ENCODE measurements at places on chromosomes 2 and 18.

DNA sequence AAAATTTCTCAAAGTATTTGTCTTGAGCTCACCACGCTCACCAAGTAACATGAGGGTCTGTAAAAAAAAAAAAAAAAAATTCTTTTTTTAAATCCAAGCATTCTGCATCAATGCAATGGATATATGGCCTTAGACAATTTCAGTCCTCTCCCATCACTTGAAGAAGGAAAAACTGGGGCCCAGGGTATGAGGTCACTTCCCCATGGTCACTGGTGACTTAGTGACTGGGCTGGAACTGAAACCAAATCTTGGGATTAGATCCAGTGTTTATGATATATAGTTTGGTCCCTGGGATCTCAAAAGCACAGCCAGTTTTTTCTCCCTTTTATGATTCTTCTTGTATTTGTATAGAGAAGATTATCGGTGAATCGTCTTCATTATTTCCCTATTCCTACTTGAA, 477.9 kb upstream of the TNP1 start:
- DNase-seq, result no peak

GRCh38 chr18:42228581-42228980, 273.5 kb downstream of the PIK3C3 start:
- no peak for DNase-seq

- DNase-seq, result no peak
Measured at GRCh38 chr2:172439509-172439860, 12.1 kb downstream of the ITGA6 start.

GRCh38 chr2:66095820-66096345, 339.0 kb upstream of the MEIS1 start:
- DNase-seq, result no peak

DNA sequence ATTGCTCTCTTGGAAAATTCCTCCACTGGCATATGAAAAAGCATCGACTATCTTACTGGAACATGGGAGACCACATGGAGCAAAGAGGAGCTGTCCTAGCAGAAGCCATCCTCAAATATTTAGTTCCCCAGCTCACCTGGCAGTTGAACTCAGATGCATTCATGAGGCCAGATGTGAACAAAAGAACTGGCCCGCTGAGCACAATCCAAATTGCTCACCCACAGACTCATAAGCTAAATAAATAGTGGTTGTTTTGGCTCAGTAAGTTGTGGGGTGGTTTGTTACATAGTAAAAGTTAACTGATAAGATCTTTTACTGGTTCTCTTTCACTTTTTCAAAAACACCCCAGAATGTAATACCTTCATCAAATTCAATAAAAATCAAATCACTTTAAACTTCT, 108.6 kb upstream of the CWC22 start:
- DNase-seq, result no peak

DNA sequence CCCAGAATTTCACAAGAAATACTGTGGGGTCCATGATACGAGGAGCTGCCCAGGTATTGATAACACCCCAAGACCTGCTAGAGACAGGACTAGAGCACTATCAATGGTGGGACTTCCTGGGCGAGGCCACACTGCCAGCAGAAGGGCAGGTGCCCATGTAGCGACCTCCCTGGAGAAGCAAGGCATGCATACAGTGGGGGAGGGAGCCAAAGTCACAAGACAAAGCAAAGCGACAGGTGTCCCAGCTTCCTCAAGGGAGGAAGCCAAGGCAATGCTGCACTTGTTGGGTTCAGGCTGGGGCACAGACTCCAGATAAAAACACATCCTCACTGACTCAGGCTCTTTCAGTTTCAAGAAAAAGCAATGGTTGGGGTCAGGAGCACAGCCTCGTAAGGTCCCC, 7.5 kb downstream of the CD207 start:
- DNase-seq, result no peak

- peak; percentile 58 for DNase-seq
Measured at GRCh38 chr2:128195435-128195984, 104.5 kb downstream of the UGGT1 start.

GRCh38 chr2:148794558-148794957, 80.5 kb upstream of the KIF5C start:
- no peak for DNase-seq

DNA sequence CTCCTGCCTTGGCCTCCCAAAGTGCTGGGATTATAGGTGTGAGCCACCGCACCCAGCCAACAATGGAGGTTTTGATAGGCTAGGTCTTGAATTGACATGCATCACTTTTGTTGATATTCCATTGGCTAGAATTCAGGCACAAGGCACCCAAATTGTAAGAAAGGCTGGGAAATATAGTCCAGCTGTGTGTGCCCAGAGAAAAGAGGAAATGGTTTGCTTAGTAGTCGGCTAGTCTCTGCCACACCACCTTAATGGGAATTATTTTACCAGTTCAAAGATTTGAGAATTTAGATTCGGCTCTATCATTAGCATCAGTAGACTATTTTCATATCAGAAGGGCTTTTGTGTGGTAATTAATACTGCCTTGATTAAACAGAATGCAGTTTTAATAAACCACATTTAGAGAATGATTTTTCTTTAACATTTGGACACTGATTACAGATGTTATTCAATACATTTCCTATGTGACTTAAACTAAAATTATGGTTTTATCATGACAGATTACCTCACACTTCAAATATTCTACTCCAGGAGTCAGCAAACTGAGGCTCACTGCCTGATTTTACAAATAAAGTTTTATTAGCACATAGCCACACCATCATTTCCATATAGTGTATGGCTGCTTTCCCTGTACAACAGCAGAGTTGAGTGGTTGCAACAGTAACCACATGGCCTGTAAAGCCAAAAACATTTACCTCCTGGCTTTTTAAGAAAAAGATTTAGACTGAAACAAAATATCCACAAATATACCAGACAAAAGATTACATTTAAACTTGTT, 27.4 kb downstream of the DBI start:
- DNase-seq, result no peak

DNA sequence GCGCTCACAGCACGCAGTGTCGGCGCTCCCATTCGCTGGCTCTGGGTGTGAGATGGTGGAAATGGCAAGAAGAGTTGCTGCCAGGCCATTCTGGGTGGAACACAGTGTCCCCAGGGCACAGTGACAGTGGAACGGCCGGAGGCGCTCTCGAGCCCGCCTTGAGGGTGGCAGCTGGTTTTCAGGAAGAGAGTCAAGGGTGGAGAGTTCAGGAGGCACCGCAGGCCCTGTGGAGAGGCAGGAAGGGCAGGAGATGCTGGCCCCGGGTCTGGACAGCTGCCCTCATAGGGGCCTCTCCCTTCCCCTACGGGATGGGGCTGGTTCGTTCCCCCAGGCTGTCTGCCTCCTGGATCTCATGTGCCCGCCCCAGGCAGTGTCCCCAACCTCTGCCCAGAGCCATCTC, 12.5 kb downstream of the GPC1 start:
- DNase-seq, result no peak

DNA sequence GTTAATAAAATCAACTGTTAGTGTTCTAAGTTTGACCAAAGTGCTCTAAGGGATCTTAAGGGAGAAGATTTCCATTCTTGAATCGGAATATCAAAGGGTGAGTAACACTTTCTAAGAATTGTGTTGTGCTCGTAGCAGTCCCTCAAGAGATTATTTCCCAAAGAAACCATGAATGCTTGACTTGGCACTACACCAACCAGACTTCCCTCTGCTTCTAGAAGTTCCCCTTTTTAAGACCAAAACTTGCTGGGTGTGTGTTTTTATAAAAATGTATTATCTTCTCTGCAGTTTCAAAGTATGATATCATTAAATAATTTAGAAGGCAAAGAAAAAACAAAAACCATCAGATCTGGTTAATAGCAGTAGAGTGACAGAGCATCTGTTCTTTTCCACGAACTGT, 522.0 kb upstream of the FAM98A start:
- peak; percentile 11 for DNase-seq

DNA sequence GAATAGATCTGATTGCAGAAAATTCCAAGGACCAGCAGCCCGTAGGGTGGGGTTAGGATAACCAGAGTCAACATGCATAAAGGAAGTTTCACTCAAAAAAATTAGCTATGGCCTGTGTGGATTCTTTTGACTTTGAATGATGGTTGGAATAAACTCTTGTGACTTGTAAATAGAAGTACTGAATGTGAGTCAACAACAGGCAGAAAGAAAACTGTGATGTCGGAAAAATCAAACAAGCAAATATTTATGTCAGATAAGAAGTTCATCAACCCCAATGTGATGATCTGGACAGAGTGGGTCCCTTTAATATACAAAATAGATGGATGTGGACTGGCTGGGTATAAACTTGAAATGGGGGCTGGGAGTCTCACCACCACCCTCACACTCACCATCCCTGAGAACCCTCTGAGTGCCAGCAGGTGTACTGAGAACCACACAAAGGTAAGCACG, 68.4 kb downstream of the TIMM21 start:
- DNase-seq, result no peak

GRCh38 chr2:74421221-74421870, at the start of the genes C2orf81 and WDR54:
C2orf81 (minus strand) TSS chr2:74421619; CDS start chr2:74421560, 59 bp downstream.
WDR54 (plus strand) TSS chr2:74421730; CDS start chr2:74422154, 424 bp downstream.
- peak; percentile 92 for DNase-seq

All from hematopoietic multipotent progenitor cell treated with erythropoietin and hydrocortisone succinate and interleukin-3 and kit ligand, for 6 days (in vitro differentiated cells).